ENCODE measurements at places on chromosomes 5 and 9.

- DNase-seq = no peak
Measured at GRCh38 chr5:92527311-92528078, 1053.5 kb downstream of the NR2F1-AS1 start.

DNA sequence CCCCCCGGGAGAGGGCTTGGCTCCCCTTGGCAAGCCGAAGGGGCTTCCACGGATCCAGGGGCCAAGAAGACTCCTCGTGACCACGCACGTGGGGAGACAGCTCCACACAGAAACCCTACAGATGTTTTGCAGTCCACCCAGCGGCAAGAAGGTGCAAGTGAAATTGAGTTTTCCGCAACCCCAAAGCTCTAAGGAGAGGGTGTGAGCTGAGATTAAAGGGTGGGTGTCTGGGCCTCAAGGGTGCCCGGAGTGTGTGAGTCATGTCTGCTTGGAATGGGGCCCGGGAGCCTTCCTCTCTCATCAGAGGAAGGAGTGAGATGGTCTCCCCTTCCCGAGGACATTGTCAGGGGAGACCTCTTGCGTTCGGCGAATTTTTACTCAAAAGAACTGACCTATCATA is 79.1 kb downstream of the OLFM1 start:
- DNase-seq = no peak

DNA sequence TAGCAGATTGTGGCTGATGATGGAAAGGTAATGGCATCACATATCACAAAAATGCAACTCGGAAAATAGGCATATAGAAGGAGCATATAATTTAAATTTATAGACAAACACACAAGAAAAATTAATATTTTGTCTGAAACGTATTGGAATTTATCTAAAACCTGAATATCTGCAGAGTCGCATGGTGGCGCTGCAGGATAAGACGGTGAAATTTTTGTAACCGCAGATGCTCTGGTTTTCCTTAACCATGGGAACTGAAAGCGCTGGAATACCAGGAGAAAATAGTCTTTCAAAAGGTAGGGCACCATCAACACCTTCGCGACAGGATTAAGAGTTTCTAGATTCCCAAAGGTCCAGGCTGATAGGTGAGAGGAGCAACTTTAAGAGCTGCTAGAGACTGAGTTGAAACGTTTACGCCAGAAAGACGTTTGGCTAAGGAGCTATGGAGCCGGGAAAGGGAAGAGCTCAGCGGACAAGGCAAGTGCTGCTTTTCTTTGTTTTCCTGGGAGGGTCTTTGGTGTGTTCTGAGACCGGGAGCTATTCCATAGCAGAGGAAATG is 11.0 kb upstream of the PCDHB15 start:
- DNase-seq = no peak

- no peak for DNase-seq
Measured at GRCh38 chr9:69622676-69623075, 49.5 kb downstream of the APBA1 start.

DNA sequence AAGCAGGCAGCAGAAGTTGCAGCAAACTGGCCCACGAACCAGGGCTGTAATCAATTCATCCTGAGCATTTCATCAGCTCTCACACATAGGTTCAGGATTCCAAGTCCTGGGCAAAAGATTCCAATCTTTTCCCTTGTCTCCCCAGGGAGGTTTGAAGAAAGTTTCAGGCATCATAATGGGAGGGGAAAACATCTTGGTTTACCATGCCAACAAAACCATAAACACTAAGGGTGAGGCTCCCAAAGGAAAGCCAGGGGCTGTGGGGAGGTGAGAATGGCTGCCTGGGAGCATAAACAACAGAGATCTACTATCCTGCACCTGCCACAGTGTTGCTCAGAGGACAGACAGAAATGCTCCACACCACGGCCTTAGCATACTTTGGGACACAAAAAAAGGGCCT is 94.6 kb downstream of the SH3TC2 start:
- DNase-seq = no peak

DNA sequence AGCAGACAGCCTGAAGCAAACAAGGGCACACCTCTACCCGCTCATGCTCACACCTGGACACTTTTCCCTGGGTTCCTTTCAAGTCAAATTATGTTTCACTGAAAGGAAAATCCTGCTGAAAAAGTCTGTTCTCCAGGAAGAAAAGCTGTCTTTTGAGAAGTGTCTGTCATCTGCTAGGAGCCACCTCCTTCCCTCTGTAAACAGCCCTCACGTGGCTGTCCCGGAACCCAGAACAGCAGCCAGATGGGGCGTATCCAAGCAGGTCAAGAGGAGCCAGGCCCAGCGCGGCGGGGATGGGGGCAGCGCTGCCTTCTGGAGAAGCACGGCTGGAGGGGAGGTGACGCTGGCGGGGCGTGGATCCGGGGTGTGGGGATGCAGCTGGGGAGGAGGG is at the start of gene PNPLA7:
Gene PNPLA7, minus strand, starts transcription at position 172 of the 391 bp plus-strand sequence. CDS start 205 bp downstream, outside the sequence.
- peak; percentile 42 for DNase-seq

DNA sequence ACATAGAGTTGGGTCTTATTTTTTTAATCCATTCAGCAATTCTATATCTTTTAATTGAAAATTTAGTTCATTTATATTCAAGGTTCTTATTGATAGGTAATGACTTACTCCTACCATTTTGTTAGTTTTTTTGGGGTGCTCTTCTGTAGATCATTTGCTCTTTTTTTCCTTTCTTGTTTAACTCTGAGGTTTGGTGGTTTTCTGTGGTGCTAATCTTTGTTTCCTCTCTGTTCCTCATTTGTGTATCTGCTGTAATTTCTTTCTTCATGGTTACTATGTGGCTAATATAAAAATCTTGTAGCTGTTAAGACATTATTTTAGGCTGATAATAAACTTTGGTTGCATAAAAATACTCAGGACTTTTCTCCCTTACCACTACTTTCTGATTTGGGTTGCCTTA is 181.6 kb upstream of the DMRTA1 start:
- peak; percentile 5 for DNase-seq

DNA sequence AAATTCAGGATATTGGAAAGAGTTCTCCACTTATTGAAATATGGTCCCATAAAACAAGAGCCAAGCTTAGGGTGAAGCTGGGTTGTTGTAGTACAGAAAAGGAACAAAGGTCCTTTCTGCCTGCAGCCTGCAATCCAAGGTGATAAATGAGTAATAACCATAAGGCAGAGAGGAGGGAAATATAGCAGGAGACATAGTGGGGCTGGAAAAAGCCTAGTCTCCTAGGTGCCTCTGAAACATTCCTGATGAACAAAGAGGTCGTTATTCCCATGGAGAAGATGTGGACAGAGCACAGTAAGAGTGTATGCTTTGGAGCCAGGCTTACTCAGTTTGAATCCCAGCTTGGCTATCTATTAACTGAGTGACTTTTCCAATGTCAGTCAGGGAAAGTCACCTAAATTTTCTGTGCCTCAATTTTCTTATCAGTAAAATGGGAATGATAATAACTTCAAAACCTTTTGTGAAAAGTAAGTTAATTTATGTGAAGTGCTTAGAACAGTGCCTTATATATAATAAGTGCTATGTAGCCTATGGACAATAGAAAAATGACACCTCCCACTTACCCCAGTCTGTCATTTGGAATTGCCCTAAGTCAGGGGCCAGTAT is 110.8 kb upstream of the GRIN3A start:
- no peak for DNase-seq

- DNase-seq = no peak
Measured at GRCh38 chr5:177312649-177313181, 1.0 kb upstream of the MXD3 start.

GRCh38 chr5:142881784-142882126 is 111.6 kb downstream of the ARHGAP26 start:
- no peak for DNase-seq

GRCh38 chr9:108180541-108180940 is 675.2 kb downstream of the ACTL7B start:
- no peak for DNase-seq

GRCh38 chr5:71586052-71586940 is 844 bp upstream of the MCCC2 start:
- DNase-seq = peak; percentile 72

DNA sequence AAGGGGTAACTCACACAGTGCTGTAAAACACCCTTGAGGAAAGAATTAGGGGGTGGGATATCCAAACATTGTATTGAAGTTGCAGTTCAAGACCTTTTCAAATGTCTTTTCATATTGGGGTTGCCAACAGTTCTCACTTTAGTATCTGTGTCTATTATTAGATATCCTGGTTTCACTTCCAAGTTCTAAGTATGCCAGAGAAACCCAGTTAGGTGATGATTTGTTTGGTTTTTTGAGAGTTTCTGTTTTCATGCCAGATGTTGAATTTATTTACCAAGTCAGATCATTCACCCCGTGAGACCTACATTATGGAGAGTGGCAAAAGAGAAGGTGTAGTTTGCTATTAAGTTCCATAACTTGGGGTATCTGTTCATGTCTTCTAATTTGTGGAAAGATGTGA is 64.5 kb downstream of the C9orf152 start:
- DNase-seq = no peak

DNA sequence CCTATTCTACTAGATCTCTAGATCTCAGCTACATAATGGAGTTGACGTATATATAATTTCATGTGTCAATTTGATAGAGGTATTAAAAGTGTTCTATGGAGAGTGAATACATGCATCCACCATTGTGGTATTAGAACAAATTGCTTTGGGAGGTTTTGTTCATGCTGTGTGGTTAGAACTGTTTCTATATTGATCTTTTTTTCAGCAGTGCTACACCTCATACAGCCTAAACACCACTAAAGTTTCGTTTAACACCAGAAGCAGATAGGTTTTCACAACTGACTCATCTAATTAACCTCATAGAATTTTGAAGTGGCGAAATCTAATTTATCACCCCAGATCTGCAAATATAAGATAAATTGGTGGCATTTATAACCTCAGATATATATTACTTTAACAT is 269.4 kb upstream of the SEMA6A start:
- no peak for DNase-seq

- DNase-seq = peak; percentile 40
Measured at GRCh38 chr5:56494300-56494731, 261.2 kb upstream of the ANKRD55 start.

- no peak for DNase-seq
Measured at GRCh38 chr9:103902263-103902662, 191.8 kb upstream of the SMC2 start.

GRCh38 chr9:135165003-135165711 is 77.7 kb downstream of the OLFM1 start:
- DNase-seq = no peak

GRCh38 chr5:81115261-81115660 is 117.9 kb upstream of the CKMT2 start:
- no peak for DNase-seq
